ENCODE measurements at places on chromosomes 3 and 15.
A peak's percentile ranks its signal among the peaks of the same experiment; 100 is the strongest.

GRCh38 chr15:80585544-80586018, 109.5 kb upstream of the ABHD17C start:
- no peak for DNase-seq

- peak; percentile 33 for DNase-seq
Observed at GRCh38 chr15:75307778-75308390, 25.2 kb downstream of the GOLGA6D start.

GRCh38 chr3:71371282-71371681, 212.2 kb downstream of the FOXP1 start:
- DNase-seq, result no peak

DNA sequence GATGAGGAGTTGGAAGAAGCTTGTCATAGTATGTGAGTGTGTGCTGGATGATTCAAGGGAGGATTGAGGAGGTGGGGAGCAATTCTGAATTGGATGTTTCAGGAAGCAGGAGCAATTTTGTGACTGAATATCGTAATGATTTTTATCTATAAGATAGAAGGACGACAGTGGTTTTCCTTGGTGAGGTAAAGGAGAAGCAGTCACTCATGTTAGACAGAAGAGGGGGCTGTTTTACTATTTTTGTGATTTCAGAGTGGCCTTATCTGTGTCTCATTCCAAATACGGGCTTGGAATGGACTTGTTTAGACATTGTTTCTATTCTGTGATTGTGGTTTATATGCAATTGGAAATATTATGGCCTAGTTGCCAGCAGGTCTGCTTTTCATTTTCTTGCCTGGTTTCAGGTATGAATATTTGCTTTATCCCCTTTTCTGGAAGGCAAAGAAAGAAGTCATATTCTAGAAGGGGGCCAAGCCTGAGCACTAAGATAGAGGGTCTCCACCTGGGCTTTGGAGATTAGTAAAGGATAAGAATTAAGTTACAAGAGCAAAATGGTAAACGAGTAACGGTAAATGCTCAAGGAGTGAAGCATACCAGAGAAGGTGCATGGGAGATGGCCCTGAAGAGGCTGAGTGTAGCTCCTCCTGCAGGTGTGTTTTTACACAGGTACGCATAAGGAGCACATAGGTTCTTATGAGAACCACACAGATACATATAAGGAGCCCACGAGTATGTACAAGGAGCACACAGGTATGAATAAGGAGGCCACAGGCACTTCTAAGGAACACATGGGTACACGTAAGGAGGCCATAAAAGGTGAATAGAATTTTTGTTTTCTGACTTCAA, 124.6 kb upstream of the KCNAB1 start:
- no peak for DNase-seq

- no peak for DNase-seq
Observed at GRCh38 chr15:68019814-68020525, 34.1 kb upstream of the PIAS1 start.

GRCh38 chr3:193727089-193727488, 134.1 kb downstream of the OPA1 start:
- DNase-seq, result no peak

GRCh38 chr15:31438601-31439265, 112.1 kb downstream of the KLF13 start:
- DNase-seq, result no peak

- no peak for DNase-seq
Observed at GRCh38 chr3:131494706-131495105, 8.1 kb downstream of the MRPL3 start.

DNA sequence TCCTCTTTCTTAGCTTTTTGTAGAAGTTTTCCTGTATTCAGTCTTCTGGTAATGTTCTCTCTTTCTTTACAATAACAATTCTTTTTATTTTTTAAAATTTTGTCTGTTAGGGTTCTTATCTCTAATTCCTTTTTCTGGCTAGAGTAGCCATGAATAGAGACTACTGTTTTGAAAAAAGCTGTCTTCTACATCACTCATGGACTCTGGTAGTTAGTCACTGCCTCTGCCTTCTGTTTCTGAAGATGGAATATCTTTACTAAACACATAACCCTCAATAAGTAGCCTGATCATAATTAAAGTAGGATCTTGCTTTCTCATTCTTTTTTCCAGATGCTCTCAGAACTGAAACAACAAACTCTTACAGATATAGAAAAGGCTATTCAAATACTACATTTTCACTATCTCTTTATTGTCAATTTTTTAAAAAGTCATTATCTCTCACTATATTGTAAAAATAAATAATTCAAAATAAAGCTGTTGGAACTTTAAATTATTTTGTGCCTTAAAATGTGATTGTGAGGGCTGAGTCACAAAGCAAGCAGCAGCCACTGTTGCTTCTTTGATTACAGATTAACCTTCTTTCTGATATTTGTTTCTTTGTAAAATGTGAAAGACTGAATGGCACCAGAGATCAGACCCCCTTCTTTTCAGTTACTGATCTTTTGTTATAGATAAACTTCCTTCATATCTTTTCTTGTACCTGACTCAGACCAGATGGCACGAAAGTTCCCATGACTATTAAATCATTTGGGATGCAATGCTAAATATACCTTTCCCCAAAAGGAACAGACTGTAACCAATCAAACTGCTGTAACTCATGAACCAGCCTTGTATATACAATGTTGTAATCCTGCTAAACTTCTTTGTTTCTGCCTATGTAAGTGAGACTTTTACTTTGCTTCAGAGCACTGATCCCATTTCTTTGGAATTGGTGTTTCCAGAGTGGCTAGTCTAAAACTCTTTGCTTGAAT, 1159.5 kb downstream of the IGSF11 start:
- DNase-seq, result no peak

DNA sequence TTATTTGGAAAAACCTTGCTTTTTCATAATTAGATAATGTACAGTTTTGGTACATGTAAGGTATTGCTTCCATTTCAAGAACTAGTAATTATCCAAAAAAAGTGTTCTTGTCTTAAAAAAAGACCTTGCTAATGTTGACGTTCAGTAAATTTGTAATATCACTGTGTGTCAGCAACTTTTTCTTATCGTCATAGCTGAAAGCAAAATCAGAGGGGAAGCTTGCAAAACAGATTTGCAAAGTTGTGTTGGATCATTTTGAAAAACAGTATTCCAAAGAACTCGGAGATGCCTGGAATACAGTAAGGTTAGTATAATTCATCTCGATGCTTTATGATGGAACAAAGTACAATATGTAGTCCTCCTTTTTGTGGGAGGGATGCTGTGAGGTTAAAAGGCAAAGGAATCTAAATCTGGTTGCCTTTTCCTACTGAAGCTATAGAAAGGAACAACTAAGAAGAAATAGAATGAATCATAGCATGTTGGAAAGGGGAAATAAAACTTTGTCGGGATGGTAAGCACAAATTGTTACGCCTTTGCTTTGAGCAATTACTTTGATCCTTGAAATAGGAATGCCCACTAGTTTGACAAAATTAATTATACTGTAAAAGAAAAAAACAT, 1.5 kb downstream of the NSUN3 start:
- DNase-seq, result no peak
